ENCODE measurements at places on chromosomes 3 and 15.

- DNase-seq, result no peak
Measured at GRCh38 chr3:2771193-2771592, 339.0 kb downstream of the IL5RA start.

- DNase-seq, result no peak
Measured at GRCh38 chr3:112000966-112001365, 2.2 kb downstream of the TAGLN3 start.

DNA sequence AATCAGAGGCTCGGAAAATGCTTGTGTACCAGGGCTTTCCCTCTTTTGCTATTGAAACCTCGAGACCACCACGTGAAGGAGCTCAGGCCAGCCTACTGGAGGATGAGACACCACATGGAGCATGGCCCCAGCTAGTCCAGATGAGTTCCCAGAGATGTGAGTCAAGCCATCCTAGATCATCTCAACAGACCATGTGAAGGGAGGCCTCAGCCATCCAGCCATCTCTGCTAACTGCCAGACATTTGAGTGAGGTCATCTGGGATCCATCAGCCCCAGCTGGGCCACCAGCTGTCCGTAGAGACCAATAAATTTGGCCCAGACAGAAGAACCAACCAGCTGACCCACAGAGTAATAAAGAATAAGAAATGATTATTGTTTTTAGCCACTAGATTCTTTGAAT, 62.8 kb upstream of the PROK2 start:
- DNase-seq, result no peak

- no peak for DNase-seq
Measured at GRCh38 chr15:49692514-49693090, 71.8 kb downstream of the DTWD1 start.

- DNase-seq, result peak; percentile 59
Measured at GRCh38 chr15:101014921-101015841, 96.0 kb downstream of the LRRK1 start.

- DNase-seq, result no peak
Measured at GRCh38 chr3:169083885-169084284, 579.6 kb downstream of the MECOM start.

- no peak for DNase-seq
Measured at GRCh38 chr3:48437812-48438211, 2.1 kb downstream of the CCDC51 start.

GRCh38 chr3:48596676-48597407, 1.7 kb upstream of the COL7A1 start:
- DNase-seq, result no peak

DNA sequence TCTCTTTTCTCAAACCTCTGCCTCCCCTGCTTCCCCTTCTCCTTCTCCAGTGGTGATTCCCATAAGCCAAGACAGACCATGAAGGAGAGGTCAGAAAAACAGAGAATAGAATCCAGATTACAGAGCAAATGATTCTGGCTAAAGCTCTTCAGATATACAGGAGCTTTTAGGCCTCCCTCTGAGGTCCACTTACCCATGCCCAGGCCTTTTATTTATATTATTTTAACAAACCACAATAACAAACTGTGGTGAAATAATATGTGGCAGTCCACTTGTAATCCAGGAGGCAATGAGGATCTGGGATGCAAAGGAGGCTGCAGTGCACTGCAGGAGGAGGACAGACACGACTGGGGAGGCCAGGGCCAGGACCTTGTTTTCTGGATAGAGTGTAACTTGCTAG, 104.1 kb downstream of the STAC start:
- no peak for DNase-seq

- no peak for DNase-seq
Measured at GRCh38 chr15:51341366-51342226, at the start of gene GLDN. TSS of gene GLDN (plus strand) at chr15:51341655. CDS start at chr15:51341685, 30 bp downstream.

GRCh38 chr15:76309601-76310330, 1.5 kb downstream of the ETFA start:
- DNase-seq, result no peak

DNA sequence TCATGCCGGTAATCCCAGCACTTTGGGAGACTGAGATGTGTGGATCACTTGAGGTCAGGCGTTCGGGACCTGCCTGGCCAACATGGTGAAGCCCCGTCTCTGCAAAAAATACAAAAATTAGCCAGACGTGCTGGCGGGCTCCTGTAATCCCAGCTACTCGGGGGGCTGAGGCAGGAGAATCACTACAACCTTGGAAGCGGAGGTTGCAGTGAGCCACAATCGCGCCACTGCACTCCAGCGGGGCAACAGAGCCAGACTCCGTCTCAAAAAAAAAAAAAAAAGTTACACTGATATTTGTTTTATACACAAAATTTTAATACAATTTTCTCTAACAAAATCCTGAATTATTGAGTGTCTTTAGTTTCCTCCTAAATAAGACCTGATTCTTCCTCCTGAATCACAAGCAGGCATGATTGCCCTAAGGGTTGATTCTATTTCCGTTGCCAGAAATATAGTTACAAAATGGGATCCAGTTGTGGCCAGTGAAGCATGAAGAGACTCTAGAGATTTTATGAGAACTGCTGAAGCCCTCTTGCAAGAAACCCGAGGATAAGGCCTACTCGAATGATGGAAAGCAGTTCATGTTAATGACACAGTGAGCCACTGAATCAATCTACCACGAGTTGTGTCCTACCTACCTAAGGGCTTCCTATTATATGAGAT, 9.6 kb upstream of the SMARCC1 start:
- no peak for DNase-seq

- DNase-seq, result no peak
Measured at GRCh38 chr3:25785826-25786225, 2.6 kb upstream of the NGLY1 start.

- DNase-seq, result no peak
Measured at GRCh38 chr3:138434875-138435772, 708 bp downstream of the ESYT3 start.

- DNase-seq, result no peak
Measured at GRCh38 chr3:188635258-188636042, 481.5 kb downstream of the LPP start.

GRCh38 chr3:172177046-172177445, 137.7 kb downstream of the FNDC3B start:
- DNase-seq, result no peak

DNA sequence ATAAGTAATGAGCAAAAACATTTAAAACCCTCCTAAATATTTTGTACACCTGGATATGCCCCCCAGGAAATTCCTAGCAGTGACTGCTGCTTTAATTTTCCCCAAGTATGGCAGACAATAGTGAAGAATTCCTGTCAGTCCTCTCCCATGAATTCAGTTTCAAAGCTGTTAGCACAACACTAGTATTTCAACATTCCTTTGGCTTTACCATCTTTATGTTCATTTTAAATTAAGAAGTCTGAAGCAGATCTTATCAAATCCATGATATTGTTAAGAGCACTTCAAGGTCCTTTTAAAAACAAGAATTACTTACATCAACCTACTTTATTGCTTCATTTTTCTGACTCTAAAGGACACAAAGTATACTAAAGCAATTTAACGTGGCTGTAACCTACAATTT, 28.8 kb upstream of the CDIN1 start:
- DNase-seq, result no peak

GRCh38 chr3:131396170-131396569, 14.6 kb downstream of the NUDT16 start:
- DNase-seq, result no peak

DNA sequence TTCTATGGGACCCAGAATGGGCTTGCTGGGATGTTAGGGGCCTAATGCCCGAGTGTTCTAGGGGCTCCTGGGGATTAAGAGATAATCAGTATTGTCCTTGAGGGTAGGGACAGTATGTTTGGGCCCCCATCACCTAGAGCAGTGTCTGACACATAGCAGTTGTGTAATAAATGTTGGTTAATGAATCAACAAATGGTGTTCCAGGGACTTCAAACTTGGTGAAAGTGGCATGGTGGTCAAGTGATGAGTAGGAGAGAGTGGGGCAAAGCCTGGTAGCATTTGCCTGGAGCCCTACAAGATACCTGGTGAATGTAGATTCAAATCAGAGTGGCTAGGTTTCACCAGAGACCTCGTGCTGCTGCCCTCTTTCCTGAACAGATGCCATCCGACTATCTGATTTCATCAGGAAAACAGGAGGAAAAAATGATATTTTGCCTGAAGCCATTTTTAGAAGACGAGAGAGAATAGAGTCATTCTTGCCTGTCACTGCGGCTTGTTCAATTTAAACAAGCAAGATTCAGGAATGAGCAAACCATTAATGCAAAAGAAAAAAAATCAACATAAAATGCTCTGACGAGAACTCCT, 117.3 kb downstream of the RPL22L1 start:
- no peak for DNase-seq

- DNase-seq, result no peak
Measured at GRCh38 chr3:12226031-12226430, 62.8 kb upstream of the PPARG start.

DNA sequence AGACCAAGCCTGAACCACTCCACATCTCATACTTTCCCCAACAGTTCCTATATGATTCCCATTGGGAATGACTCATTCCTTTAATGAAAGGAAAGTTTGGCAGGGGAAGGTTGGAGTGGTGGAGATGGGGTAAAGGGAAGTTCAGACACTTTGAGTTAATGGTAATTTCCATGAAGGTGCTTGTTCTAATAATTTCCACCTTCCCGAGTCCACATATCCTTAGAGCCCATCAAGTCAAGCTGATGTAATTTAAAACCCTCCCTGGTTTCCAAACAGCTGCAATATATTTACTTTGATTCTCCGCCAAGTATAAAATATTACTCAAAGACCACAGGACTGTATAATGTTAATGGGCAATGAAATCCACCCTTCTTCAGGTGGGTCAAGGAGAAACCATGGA, 95.0 kb upstream of the GALNT15 start:
- no peak for DNase-seq

DNA sequence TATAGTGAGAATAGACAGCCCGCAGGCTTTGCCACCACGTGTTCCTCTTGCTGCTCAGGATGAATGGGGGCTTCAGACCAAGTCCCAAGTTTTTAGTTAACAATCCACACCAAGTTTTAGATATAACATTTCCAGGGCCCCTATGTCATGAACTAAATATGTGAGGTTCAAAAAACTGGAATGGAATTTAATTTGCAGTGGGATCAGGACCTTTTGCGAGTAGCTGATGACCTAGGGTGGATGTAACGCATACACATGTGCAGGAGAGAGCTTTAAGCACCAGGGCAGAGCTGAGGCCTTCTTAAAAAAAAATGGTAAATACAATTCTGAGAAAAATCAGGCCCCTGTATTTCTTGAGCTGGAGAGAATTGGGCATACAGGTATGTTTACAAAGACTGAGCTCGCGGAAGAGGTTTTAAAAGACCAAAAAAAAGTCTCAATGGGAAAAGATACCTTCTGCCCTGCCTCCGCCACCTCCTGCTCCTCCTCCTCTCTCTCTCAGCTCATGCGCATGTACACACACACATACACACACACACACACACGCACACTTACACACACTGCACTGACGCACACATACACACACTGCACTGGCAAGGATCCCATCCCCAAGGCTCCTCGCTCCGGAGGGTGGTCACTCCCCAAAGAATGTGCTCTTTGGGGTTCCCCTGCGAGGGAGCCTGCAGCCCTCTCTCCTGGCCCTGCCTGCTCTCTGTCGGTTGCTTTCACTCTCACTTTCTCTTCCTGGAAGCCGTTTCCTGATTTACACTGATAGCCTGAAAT, 48.2 kb upstream of the IGF1R start:
- peak; percentile 11 for DNase-seq

- no peak for DNase-seq
Measured at GRCh38 chr3:39990532-39990931, 181.1 kb downstream of the MYRIP start.

DNA sequence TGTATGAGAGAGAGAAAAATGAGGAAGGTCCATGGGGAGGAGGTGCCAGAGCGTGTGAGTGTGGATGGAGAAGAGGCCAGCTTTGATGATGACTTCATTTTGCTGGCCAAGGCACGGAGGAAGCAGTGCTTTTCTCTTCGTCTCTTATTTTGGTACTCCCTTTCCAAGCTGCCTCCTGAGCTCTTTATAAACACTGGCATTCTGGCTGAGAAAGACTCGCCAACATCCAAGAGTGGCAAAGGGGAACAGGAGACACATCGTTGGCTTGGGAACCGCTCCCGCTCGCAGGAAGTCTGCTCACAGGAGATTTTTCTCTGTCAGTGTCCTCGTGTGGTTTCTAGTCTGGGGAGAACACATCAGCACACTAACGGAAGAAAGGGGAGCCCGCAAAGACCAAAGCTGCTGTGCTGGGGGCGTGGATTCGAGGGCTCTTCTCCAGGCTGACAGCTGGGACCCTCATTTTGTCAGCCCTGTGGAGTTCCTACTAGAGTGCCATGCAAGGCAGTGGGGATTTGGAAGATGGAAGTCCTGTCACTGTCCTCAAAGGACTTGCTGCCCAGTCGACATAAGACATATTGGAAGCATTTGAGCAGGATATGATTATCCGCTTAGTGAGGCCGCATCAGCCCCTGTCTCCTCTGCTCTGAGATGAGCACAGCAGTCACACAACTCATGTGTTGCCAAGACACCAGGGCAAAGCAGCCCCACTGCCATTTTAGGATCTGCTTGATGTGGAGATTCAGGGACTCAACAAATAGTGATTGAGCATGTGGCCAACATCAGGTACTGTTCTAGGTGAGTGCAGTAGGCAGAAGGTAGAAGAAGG, 8.0 kb upstream of the SEMA4B start:
- DNase-seq, result no peak

DNA sequence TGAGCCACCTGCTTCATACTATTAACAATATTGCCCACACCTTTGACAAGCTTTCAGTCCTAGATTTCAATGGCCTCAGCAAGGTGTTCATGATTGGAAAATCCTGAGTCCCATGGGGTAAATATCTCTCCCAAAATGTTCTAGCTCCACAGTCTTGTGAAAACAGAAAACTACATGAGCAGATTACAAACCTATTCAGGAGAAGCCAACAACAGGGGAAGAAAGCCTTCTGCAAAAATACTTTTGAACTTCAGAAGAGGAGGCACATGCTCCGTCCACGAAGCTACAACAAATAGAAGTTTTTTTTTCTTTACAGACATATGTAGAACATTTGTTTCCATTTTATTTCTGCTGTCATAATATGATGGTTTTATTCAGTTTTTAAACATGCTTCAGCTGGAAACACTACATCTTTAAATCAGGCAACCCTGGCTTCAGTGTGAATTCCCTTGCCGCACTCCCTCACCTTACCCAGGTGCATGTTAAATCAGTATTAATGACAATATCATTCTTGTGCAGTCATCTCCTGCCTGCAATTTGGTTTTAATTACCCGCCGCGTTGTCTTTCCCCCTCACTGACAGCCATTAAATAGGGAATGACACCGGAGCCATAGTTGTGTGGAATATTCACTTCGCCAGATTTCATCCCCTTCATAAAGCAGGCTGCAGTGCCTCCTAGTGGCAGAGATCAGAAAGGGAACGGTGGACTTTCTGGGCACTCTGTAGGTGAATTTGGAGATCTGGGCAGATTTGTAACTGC, 725.5 kb upstream of the ARRDC4 start:
- DNase-seq, result peak; percentile 11

GRCh38 chr3:144189044-144189443, 217.4 kb downstream of the DIPK2A start:
- no peak for DNase-seq

- no peak for DNase-seq
Measured at GRCh38 chr3:126498929-126499328, 18.6 kb downstream of the UROC1 start.

DNA sequence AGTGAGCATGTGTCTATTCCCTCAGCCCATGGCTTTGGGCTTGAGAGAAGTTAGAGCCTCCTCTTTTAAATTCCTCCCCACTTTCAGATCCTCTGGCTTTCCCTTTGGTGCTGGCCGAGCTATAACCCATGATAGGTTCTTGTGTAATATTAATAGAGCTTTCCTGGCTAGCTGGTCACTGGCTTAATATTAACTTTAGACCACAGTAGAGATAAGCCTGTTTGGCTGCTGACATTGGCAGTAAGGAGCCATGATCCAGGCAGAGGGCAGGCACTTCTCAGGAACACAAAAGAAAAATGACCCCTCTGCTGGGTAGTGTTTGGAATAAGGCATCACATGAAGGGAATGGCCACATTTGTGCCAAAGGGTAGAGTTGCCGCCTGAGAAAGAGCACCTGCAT, 65.4 kb upstream of the UMPS start:
- no peak for DNase-seq

Measured in CD4-positive, alpha-beta T cell treated with Interleukin-21 for 1 hour (primary cell).